ENCODE measurements at places on chromosomes 2 and 18. TPM values are rescaled to one million over a fixed set of nuclear protein-coding genes. Genes with fewer than 3 reads are reported as not detected.

The ACTG2 gene
- not detected for total RNA-seq

- no peak for DNase-seq
Observed at GRCh38 chr2:186909095-186909494, 60.1 kb upstream of the ZSWIM2 start.

The FABP1 gene
- total RNA-seq, result not detected

The MTIF2 gene
- 41.3 TPM for total RNA-seq

DNA sequence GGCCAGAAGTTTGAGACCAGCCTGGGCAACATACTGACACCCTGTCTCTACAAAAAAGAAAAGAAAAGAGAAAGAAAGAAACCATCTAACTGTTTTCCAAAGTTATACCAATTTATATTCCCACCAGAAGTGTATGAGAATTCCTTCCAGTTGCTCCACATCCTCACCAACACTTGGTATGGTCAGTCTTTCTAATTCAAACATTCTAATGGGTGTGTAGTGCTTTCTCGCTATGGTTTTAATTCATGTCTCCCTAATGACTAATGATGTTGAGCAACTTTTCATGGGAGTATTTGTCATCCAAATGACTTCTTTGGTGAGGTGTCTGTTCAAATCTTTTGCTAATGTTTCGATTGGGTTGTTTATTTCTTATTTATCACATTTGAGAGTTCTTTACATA is 10.5 kb upstream of the B3GNT7 start:
- no peak for DNase-seq

DNA sequence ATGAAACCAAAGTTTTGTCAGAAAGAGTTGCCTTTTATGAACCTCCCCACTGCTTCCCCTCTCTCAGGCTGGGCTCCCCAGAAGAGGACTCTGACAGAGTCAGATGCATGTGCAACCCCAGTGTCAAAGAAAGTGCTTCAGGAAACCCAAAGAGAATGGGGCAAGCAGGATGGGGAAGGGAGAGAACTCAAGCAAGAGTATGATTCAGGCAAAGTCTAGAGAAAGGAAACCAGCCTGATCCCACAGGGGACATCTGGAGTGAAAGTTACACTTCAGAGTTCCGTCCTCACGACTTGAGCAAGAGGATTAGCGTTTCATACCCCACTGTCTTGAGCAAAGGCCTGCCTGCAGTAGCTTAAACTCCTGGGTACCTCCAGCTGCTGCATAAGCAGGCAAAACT is 51.8 kb upstream of the EPC2 start:
- DNase-seq, result no peak

GRCh38 chr2:201451292-201452057 is at the start of the genes STRADB and TRAK2:
STRADB (plus strand) TSS chr2:201451740; CDS start chr2:201454841, 3,101 bp downstream.
TRAK2 (minus strand) TSS chr2:201451458; CDS start chr2:201420507, 30,951 bp downstream.
- peak; percentile 95 for DNase-seq

DNA sequence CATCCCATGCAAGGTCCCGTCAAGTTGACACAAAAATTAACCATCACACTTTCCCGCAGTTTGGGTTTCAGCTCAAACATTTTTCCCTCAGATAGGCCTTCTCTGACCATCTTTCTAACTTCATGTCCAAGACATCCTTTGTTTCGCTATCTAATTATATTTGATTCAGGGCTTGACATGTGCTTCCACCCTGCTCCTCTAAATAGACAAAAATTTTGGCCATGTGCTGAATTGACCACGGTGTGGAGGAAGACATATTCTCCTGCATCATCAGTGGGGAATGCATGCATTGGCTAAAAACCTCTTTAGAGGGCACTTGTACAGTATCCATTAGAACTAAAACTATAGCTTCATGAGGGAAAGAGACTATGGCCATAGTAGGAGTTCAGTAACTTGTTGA is 81.2 kb downstream of the PLCL1 start:
- DNase-seq, result no peak

The ASXL3 gene
- total RNA-seq, result not detected

The IGFBP2 gene
- total RNA-seq, result not detected

The ALPP gene
- total RNA-seq, result not detected

The CNGA3 gene
- total RNA-seq, result not detected

Measured in naive thymus-derived CD8-positive, alpha-beta T cell (primary cell).